Mammary epithelial cell (primary cell): ENCODE measurements at places on chromosomes 7 and 10. TPM values are rescaled to one million over a fixed set of nuclear protein-coding genes. Genes with fewer than 3 reads are reported as not detected.

The ICA1 gene
- total RNA-seq, result 24.7 TPM

The COL28A1 gene
- 0.16 TPM in 1 of 2 replicates, not detected in the other for total RNA-seq

The SEMA3D gene
- 3.5 TPM for total RNA-seq

The GPR15LG gene
- not detected in 2 replicates for total RNA-seq

The LRRD1 gene
- not detected in 2 replicates for total RNA-seq

The GNG11 gene
- under 0.01 TPM for total RNA-seq

The COPG2 gene
- total RNA-seq, result 50.2 TPM

The FOXK1 gene
- total RNA-seq, result 45.8 and 48.2 TPM in 2 replicates

The INPP5F gene
- total RNA-seq, result 13.4 and 22.1 TPM in 2 replicates

The ELOVL3 gene
- total RNA-seq, result 0.45 TPM in 1 of 2 replicates, not detected in the other

The IFIT1 gene
- total RNA-seq, result 0.80 and 1.2 TPM in 2 replicates
